Vagina (tissue), 2 donors: ENCODE measurements at places on chromosomes 13 and 19.

DNA sequence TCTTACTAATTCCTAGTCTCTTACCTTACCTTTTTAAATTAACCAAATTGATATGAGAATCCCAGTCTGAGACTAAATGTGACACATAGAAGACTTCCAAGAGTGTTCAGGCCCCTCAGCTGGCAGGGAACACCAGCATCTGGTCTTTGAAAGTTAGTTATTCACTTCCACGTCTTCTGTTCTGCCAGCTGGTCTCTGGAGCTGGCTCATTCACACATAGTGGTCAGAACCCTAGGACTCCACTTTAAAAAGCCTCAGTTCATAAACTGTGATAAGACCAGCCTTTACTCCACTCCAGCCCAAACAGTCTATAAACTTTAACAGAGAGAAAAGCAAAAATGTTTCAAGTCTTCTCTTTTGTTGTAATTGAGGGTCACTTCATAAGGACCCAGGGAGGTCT lies 263.0 kb downstream of the DCT start:
- DNase-seq, result no peak

DNA sequence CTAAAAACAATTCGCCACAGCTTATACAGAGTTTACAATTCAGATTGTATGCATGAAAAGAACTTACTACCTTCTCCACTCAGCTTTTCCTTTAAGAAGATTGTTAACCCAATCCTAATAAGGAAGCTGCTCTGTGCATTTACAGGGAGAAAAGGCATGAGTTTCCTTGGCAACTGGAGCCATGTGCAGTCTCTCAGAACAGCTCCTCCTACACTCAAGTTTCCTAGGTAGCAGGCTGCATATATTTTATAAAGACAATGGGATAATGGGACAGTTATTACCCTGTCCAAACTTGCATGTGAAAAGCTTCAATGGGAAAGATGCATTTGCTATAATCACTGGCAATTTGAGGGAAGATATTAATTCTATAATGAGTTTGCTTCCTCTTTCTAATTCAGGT lies 125.5 kb upstream of the TRPC4 start:
- DNase-seq, result no peak

DNA sequence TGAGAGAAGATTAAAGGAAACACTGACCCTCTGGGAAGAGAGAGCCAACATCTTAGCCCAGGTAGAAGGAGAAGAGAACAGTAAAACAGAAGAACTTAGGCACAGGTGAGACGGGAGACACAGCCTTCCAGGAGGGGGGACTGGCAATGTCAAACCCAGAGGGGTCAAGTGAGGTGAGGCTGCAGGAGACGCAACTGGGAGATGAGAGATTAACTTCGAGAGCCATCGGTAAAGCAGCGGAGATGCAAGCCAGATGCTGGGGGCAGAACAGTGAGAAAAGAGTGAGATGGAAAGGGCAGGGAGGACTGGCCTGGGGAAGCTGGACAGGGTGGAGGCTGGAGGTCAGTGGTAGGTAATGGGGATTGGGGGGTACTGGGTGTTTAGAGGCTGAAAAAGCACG lies 5.2 kb downstream of the INSR start:
- DNase-seq, result no peak

DNA sequence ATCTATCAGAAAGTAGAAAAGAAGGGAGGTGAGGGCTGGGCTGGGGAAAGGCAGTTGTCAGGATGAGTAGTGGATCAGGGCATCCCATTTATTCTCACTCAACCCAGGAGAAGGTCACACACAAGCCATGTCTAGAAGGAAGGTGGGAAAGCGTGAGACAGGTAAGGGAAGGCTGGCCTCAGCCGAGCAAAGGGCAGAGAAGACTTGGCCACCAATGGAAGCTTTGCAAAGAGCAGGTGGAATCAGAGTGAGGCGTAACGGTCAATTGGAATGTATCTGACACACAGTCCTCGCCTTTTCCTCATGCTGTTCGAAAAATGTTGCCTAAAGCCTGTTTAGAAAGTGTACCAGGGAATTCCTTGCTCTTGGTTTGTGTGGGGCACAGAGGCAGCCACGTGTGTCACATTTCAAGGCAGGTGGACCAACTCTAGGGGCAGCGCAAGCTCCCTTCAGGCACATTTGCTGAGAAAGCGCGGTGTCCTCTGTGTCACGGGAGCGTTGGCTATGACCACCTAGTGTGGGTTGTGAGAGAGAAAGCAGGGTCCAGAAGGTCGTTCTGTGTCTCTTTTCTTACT lies 118.8 kb upstream of the SPATA13 start:
- DNase-seq, result no peak

DNA sequence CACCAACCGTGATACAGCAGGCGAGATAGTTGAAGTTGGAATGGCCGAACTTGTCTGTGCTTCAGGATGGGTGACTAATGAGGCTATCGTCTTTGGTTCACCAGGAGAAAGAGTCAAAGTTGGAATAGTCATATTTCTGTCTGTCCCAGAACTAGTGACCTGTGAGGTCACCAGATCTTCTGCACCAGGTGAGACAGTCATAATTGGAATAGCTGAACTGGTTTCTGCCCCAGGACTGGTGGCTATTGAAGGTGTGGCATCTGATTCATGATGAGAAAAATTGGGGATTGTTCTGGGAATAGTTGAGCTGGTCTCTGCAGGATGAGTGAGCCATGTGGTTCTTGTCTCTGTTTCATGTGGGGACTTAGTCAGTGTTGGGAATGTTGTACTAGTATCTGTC lies 71.6 kb downstream of the MUC16 start:
- DNase-seq, result no peak

GRCh38 chr13:51644654-51645053 lies 60.4 kb downstream of the WDFY2 start:
- no peak for DNase-seq

GRCh38 chr13:99226513-99226912 lies 25.9 kb downstream of the UBAC2 start:
- DNase-seq, result no peak

DNA sequence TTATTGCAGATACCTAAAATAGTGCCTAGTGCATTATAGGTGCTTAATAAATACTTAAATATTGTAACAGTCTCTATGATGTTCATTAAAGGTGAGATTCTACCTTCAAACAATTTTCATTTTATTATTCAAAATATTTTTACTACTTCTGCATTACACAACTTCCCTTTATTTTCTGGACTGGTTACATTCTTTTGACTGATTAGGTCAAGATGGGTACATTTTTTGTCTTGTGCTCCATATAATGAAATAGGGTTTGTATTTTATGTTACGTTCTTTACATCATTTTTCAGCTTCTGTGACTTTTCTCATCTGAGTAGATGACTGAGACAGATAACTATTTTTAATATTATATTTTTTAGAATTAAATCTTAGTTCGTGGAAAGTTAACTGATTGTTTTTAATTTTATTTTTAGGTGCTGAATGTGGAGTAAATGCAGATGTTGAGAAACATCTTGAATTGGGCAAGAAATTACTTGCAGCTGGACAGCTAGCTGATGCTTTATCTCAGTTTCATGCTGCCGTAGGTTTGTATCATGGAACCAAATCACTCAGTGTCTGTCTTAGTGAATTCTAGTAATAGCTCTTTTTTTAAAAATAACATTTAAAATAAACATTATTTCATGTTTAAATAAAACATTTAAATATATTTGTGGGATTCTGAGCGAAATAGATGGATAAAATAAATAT lies 32.0 kb downstream of the DNAJC3 start:
- no peak for DNase-seq

DNA sequence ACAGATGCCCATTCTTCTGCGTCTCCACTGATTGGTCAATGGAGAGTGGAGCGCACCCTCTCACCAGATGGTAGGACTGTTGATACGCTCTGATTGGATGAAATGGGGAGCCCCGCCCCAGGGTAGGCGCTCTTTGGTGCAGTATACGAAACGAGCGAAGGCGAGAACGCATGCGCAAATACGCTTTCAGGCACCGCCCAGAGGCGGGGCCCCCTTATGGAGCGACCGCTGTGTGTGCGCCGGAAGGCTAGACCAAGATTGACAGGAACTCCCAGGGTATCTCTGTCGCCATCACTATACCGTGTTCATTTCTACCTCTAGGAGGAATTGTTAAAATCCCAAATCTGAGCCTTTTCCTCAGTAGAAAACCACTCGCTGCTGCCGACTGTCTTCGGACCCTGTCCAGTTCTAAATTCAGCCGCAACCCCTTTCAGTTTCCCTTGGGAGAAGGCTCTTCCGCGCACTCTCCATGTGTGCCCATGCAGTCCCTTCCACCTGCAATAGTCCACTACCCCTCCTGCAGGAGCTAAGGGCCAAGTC lies 720 bp upstream of the HNRNPL start:
- no peak for DNase-seq

GRCh38 chr19:30605333-30605732 lies 233.1 kb downstream of the ZNF536 start:
- no peak for DNase-seq

DNA sequence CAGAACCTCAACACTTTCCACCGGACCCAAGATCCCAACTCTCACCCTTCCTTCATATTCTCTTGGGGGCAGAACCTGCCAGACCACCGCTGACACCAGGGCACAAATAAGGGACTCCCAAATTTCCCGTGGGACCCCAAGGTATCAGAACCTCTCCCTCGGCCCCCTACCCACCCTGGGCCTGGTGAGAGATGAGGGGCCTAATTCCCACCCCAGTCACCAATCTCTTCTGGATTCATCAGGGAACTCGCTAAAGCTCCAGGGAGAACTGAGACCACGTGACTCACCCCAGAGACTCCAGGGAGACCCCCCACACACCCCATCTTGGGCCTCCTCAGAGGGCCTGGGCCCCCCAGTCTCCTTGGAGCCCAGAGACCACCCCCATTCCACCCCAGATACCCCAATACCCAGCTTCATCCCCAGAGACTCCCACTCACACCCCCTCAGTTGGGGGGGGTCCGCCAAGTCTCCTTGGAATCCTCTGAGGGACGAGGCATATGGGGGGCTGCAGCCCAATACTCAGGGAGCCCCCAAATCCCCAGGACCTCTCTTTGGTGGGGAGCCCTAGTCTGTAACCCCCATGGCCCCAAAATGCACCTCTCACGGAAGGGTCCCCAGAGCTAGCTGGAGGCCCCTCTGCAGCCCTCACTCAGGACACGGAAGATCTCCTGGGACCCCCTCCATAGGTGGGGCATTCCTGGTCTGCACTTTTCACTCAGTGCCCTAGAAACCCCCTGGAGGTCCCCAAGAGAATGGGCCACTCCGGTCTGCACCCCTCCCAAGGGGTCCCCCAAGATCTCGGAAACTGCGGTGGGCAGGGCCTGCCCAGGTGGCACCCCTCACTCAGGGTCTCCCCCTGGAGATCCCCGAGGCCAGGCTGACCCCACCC lies 1.6 kb downstream of the LMNB2 start:
- DNase-seq, result no peak

DNA sequence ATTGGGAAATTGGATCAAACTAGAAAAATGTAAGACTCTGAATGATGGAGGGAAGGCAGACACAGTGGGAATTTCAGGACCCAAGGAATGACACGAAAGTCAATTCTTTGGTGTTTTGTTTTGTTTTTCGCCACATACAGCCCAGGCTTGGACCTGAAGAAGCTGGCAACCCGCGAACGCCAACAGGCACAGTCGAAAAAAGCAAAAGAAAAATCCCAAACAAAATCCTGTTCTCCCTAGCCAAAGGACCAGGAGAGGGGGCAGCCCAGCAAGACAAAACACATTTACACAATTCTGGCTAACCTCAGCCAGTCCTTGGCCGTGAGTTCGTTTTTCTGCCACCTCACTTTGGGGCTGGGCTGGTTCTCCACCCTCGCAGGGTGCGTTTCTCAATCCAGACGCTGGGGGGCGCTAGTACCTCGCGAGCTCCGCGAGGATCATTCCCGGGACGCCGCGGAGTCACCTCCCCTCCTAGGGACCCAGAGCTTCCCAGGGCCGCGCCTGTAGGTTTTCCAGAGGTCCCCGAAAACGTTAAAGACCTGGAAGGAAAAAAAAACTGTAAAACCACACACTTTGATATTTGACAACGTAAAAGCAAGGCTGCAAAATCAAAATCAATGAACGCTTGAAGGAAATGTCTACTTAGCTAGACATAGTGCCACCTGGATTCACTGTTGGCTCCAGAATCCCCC lies 34.9 kb upstream of the TPM4 start:
- no peak for DNase-seq

DNA sequence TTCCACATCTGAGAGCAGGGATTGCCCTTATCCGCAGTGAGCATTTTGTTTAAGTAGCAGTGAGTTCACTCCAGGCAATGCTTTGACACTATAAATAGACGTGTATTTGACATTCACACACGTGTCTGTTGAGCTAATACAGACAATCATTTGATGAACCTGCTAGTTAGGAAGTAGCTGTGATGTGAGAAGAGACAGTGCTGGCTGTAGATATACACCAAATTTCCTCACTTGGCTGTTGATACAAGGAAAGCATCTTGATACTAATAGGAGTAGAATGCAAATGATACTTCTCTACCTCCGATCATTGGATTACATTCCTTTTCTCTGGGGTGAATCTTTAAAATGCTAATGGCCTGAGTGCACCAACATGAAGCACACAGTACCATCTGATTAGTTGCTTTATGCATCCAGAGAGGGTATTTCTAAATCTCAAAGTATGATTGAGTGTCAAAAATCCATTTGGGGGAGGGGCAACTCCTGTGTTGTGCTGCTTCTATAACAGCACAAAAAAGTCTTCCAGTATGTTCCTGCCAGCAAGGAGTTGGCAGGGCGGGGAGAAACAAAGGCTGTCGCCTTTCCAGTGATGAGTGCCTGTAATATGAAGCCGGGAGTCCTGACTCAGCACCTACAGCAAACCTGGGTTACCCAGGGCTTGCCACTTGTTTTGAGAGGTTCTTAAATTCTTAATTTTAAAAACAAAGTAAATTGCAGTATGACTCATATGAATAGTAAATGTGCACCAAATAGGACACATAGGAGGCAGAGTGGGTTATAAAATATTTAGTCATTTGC lies 7.0 kb downstream of the CUL4A start:
- no peak for DNase-seq

DNA sequence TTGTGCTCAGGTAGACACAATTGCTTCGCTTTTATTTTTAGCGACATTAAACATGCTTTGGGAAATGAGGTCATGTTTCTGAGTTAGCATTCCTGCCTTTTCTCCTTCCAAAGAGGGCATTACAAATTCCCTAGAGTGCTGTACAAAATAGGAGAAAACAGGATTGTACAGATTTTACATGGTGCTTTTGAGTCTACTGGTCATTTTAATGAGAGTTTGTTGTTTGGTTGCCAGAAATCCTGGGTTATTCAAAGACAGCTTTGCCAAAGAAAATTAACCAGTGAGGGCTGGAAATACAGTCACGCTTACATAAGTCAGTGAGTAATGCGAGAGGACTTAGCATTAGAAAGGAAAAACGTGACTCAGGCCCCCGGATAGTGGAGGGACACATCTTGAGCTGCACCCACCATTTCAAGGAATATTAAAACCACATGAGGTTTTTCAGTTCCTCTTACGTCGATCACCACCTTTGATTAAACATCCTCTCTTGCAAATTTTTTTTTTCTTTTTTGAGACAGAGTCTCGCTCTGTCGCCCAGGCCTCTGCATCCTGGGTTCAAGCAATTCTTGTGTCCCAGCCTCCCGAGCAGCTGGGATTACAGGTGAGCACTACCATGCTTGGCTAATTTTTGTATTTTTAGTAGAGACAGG lies 55.4 kb downstream of the SACS start:
- DNase-seq, result no peak
